ENCODE measurements at places on chromosomes 1 and 21.

DNA sequence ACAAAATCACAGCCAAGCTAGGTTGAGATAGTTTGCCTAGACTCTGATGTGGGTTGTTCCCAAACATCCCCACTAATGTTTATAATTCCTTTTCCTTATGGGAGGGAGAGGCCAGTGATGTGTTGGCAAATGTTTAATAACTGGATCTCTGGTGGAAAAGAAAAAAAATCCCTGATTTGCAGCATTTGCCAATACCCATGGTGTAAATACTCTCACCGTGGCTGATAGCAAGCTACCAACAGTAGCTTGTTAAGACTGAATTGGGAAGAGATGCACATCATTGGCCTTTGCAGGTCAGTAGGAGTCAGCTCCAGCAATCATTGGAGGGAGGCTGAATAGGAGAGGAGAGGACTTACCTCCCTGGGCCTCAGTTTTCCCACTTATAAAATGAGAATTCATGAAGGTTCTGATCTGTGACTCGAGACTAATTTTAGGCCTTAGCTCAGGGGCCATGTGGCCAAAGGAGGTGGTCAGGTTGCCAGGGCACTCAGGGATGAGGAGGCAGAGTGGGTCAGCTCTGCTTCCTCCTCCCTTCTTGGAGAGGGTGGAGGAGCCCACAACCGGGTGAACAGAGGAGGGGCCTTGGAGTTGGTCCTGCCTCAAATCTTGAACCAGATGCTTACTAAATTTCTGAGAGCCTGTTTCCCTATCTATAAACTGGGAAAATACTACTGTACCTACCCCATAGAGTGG lies 20.0 kb upstream of the SCMH1 start:
- no peak for DNase-seq

GRCh38 chr1:78641558-78641957 lies 8.1 kb upstream of the IFI44 start:
- DNase-seq: no peak

DNA sequence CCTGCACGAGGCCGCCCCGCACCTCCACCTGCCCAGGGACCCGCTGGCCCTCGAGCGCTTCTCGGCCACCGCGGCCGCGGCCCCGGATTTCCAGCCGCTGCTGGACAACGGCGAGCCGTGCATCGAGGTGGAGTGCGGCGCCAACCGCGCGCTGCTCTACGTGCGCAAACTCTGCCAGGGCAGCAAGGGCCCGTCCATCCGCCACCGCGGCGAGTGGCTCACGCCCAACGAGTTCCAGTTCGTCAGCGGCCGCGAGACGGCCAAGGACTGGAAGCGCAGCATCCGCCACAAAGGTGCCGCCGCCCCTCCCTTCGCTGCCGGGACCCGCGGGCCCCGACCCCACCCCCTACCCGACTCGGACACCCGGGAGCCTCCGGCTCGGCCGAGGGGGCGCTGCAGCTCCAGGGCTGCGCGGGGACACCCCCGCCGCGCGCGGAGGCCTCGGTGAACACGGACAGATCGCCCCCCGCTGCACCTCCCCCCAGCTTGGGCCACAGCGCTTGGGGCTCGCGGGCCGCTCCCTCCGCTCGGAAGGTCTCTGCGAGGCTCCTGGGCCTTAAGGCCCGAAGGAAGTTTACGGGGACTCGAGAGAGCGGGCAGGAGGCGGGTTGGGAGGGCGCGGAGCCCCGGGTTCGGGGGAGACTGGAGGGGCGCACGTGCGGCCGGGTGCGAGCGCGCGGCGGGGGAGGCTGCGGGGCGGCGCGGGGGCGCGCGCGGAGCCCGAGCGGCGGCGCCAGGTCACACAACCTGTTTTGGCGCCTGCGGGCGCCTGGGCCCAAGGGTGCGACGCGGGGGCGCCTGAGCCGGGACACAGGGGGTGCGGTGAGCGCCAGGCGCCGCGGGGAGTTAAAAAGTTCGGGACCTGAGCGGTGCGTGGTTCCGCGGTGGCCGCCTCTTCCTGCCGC lies 1.2 kb downstream of the SAMD11 start:
- no peak for DNase-seq

DNA sequence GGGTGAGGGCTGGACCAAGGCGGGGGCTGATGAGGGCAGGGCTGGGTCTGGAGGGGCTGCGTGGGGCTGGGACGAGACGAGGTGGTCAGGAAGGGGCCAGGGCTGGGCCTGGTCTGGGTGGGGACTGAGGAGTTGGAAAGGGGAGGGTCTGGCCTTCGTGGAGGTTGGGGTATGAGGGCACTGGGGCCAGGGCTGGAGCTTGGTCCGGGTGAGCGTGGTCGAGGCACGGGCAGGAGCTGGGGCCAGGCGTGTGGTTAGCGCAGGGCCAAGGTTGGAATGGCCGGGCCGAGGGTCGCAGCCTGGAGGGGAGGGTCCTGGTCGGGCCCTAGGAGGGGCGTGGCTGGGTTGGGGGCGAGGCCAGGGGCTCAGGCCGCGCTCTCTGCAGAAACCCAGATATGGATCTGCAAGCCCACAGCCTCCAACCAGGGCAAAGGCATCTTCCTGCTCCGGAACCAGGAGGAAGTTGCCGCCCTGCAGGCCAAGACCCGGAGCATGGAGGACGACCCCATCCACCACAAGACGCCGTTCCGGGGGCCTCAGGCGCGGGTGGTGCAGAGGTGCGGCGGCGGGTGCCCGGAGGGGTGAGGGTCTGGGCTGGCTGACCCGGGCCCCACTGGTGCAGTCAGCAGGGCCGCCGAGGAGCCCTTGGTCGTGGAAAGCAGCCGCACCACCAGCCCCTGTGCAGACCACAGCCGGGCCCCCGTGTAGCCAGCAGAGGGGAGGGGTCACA lies 9.0 kb downstream of the TTLL10 start:
- DNase-seq: no peak

GRCh38 chr1:215156232-215156631 lies 73.7 kb downstream of the KCNK2 start:
- DNase-seq: no peak

GRCh38 chr1:221442056-221442455 lies 299.8 kb downstream of the DUSP10 start:
- no peak for DNase-seq

GRCh38 chr1:87638636-87639035 lies 310.0 kb downstream of the LMO4 start:
- no peak for DNase-seq

DNA sequence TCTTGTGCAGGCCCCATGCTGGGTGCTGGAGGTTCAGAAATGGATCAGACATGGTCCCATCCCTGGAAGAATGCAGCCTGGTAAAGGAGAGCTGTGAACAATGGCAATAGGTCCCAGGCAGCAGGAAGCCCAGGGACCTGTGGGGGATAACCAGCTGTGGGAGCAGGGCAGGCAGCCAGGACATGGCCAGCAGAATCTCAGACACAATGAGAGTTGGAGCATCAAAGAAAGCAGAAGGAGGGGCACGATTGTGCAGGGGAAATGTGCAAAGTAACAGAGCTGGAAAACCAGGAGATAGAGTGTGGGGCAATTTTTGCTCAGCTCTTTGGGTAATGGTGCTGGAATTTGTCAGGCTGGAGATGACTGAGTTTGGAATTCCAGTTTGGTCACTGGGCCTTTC lies 44.3 kb downstream of the C8B start:
- DNase-seq: no peak

GRCh38 chr1:64745986-64746940 lies 1.4 kb downstream of the RAVER2 start:
- no peak for DNase-seq

GRCh38 chr1:88013485-88013884 lies 670.6 kb upstream of the PKN2 start:
- no peak for DNase-seq

DNA sequence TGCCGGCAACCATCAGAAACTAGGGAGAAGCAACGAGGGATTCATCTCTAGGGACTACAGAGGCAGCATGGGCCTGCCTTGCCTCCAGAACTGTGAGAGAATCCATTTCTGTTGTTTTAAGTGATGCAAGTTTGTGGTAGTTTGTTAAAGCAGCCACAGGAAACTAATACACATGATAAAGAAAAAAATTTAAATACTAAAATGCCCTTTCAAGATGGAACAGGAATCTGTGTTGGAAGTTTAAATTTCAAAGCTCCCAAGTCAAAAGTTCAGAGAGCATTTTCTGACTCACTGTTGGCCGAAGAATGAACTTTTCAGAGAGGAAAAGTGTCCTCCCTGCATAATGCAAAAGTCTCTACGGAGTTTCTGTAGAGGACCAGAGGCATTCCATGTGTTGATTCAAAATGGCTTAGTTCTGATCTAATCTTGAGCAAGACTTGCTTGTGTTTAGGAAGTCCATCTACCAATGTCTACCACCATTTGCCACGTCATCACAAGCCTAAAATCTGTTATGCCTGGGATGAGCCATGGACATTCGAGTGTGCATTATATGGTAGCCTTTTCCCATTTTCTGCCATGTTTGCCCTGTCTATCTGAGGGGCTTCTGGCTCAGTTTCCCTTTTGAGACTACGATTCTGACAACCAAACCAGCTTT lies 22.4 kb upstream of the ARHGAP29 start:
- DNase-seq: no peak

DNA sequence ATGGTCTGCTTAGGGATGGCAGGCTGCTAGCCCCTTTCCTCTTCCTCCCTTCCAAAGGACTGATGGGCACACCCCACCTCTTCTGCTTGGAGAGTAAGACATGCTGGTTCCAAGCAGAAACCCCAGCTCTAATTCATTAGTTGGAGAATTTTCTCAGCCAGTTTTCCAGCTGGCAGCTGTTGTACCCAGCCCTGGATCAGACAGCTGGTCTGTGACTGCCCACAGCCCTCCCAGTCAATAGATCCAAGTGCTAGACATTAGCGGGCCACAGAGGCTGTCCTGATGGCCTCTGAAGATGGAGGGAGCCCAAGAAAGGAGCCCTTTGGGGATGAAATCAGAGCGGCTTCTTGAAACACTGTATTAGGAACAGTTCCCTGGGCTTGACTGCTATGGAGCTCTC lies 35.8 kb downstream of the ACOT11 start:
- no peak for DNase-seq

DNA sequence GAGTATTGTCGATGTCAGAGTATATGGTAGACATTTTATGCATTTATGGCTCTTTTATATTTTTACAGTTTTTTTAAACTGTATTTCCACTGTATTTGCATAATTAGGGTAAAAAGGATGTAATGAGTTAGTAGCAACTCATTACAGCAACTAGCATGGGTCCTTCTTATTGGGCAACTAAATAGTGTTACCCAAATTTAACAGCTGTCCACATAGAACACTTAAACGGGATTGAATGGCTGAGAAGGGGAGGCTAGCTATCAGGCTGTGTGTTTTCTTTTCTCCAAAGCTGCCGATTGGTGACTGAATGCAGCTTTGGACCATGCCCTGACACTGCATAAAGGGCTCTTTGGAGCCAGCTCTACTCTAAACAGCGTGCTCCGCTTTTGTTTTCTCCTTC lies 75.4 kb downstream of the PTPRC start:
- no peak for DNase-seq

- no peak for DNase-seq
These were observed 1.1 kb upstream of the SMG7 start for GRCh38 chr1:183470961-183471742.

Data from cerebellar nuclear complex (tissue), 1 donor.